Stomach (tissue), 19 donors: ENCODE measurements at places on chromosomes 6 and 20.
A peak's percentile ranks its signal among the peaks of the same experiment; 100 is the strongest.

DNA sequence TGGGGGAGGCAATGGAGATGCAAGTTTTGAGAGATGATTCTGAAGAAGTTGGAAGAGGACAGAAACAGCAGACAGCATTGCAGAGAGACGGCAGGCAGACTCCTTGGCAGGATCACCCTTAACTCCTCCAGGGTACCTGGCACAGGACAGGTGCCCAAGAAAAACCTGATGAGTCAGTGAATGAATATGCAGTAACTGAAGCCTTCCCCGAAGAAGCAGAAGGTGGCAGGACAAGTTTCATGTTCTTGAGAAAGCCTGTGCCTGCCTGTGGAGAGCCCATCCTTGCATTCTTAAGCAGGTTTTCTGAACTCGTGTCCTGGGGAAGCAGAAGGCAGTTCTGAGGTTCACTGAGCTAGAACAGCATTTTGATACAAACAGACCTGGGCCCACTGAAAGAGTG, 79.6 kb upstream of the SASH1 start:
- DNase-seq: no peak

GRCh38 chr6:136066005-136066404, 184.1 kb downstream of the MTFR2 start:
- DNase-seq: no peak

- no peak for DNase-seq
These were observed 215.5 kb downstream of the GMDS start for GRCh38 chr6:2029952-2030351.

- no peak for DNase-seq
These were observed 24.2 kb downstream of the GLYATL3 start for GRCh38 chr6:49523901-49524300.

DNA sequence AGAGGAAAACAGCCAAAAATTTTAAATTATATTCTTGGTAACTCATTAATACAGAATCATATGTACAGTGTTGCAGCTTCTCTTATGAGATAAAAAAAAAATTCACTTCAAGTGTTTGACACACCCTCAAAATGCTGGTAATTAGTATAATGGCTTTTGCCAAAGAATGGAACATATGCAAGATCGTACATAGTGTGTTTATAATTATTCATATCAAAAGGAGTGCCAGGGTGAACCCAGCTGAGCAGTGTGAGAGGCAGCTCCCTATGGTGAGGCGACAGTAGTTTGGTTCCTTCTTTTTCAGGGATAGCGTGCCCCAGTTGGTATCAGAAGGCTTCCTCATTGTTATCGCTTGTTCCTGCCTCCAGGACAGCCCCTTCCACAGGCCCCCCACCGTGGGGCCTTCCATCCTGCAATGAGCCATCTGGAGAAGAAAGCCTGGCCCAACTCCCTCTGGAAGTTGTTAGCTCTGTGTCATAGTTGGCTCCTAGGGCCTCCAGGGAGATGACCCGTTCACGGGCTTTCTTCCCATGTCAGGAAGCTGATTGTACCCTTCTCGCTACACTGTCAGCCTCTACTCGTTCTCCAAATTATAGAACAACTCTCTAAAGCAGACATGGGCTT, 150.7 kb downstream of the FRK start:
- DNase-seq: no peak

- no peak for DNase-seq
These were observed 131.7 kb downstream of the BCAS1 start for GRCh38 chr20:53938739-53939138.

DNA sequence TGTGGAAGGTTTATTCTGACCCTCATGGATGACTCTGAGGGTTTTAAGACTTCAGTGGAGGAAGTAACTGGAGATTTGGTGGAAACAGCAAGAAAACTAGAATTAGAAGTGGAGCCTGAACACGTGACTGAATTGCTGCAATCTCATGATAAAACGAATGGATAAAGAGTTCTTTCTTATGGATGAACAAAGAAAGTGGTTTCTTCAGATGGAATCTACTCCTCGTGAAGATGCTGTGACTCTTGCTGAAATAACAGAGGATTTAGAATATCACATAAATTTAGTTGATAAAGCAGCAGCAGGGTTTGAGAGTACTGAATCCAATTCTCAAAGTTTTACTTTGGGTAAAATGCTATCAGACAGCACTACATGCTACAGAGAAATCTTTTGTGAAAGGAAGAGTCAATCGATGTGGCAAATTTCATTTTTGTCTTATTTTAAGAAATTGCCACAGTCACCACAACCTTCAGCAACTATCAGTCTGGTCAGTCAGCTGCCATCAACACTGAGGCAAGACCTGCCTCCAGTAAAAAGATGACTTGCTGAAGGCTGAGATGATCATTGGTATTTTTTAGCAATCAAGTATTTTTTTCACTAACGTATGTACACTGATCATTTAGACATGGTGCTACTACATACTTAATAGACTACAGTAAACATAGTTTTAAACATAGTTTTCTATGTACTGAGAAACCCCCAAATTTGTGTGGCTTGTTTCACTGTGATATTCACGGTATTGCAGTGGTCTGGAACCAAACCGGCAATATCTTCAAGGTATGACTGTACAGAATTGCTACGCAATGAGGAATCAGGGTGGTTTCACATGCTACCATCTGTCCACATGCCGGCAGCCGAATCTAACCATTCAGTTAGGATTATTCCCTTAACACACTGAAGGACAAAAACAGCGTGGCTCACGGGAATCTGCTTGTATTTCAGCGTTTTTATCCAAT, 149.0 kb downstream of the MYB start:
- DNase-seq: no peak

GRCh38 chr6:110348961-110349690, 9.0 kb downstream of the METTL24 start:
- DNase-seq: no peak

GRCh38 chr6:63509652-63510352, 62.5 kb upstream of the LOC128125822 start:
- peak; percentile 85 for DNase-seq

GRCh38 chr6:95249175-95249574, 328.2 kb upstream of the MANEA start:
- no peak for DNase-seq

- DNase-seq: peak; percentile 92
These were observed 23.2 kb upstream of the FAM50B start for GRCh38 chr6:3825851-3826581.

DNA sequence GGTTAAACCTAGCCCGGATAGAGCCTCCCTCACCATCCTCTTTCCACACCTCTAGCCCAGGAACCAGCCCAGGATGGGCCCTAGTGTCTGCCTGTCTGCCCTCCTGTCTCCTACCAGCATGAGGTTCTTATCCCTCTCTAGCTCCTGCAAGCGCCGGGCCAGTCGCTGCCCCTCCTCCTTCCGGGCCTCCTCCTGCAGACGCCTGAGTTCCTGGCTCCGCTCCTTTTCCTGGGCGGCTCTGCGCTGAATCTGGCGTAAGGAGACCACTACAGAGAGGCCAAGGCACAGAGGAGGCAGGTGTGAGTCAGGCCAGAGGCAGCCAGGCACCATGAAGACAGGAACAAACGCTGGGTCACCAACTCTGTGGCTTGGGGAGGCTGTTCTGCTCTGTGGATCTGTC, 4.3 kb upstream of the PSORS1C2 start:
- peak; percentile 56 for DNase-seq

GRCh38 chr20:41748051-41748450, 129.9 kb upstream of the CHD6 start:
- DNase-seq: no peak
